Amniotic epithelial cell (primary cell): ENCODE measurements at places on chromosomes 7 and 10.
A peak's percentile ranks its signal among the peaks of the same experiment; 100 is the strongest.

GRCh38 chr7:121337398-121337797, 8.6 kb downstream of the WNT16 start:
- DNase-seq, result peak; percentile 50

DNA sequence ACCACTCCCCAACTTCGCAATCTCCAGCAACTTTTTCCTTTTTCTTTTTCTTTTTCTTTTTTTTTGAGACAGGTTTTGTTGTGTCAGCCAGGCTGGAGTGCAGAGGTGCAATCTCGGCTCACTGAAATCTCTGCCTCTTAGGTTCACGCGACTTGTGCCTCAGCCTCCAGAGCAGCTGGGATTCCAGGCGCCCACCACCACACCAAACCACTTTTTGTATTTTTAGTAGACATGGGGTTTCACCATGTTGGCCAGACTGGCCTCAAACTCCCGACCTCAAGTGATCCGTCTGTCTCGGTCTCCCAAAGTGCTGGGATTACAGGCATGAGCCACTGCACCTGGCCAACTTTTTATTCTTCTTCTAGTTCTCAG, 55.0 kb downstream of the KIAA1549 start:
- DNase-seq, result no peak

GRCh38 chr10:9012312-9012711, 957.8 kb downstream of the GATA3 start:
- peak; percentile 83 for DNase-seq

DNA sequence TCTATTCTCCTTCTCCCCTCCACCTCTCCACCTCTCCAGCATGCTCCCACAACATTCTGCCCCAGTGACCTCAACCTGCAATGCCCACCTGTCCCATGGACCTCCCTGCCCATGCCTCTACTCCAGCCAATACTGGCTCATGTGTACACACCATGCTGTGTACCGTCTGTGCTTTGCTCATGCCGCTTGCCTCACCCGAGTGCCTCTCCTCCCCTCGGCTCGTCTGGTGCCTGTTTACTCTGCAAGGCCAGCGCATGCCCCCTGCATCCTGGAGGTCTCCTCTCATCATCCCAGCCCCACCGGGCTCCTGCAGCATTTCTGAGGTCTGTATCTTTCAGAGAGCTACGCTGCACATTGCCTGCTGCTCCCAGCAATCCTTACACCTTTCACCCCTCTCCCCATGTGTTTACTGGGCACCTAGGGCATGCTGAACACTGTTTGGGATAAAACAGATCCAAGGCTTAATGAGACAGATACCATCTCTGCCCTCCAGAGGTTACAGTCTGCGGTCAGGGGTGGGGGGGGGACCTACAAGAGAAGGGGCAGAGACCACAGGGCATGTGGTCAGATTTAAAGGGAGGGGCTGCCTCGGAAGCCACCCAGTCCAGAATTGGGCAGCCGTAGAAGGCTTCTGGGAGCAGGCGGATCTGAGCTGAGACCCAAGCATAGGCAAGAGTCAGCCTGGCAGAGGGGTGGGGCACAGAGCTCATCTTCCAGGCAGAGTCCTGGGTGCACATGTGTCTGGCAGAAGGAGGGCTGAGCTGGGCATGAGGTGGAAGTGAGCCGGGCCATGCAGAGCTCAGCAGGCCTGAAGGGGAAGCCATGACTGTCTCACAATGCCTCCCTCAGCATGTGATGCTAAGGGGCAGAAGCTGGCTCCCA, 29.6 kb upstream of the PSAP start:
- DNase-seq, result no peak

- peak; percentile 69 for DNase-seq
Observed at GRCh38 chr7:16026253-16027020, 340.0 kb upstream of the MEOX2 start.
